ENCODE measurements at places on chromosomes 12 and 14.

DNA sequence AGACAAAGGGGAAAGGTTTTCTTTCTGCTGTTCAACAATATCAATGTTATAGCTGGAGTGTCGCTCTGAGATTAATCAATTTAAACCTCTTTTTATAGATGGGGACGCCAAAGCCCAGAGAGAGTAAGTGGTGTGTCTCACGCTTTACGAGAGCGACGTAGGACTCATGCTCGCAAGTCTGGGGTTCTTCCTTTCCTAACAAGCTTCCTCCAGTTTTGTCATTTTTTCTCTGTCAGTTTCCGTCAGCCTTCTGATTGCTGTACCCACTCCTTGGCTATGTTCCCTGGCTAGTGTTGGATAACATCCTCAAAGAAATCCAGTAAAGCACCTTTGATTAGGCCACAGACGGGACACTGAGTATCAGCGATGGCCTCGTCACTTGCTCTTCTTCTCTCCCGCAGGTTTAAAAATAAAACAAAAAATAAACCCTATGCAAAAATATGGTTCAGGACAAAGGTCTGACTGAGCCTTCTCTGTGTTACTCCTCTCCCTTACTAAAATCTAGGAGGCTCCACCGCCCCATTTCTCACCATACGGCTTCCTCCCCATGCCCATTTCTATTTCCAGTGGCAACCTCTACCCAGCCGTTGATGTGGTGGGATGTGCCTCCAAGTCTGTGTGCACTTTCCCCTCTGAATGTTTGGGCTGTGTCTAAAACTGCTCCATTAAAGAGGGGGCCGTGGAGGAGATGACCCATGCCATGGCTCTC is 172.7 kb upstream of the PARP11 start:
- DNase-seq = no peak

DNA sequence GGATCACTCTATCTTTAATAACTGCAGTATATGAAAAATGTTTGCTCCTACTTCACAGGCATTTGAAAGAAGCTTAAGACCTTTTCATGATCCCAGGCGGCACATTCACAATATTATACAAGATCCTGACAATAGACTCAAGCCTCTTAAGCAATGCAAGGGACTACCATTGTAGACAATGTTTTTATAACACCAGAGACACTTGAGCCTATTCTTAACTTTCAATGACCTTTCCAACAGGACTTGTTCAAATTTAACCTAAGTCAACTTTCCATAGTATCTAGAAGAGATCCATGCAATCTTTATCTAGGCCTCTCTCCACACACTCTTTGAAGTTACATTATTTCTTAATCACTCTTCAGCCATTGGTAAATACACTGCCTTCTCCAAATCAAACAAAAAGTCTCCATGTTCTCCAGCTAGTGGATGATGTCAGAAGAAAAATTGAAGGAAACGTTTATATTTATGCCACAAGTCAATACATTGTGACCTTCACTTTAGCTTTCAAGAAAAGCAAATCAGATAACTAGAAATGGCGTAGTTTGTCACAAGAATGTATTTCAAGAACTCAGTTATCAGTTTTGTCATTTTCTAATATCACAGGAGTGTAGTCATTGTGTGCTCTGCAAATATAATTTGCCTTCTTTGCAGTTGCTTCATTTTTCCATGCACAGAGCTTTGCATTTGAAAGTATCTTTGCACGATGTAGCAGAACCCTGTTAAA is 41.2 kb downstream of the PHLDA1 start:
- no peak for DNase-seq

GRCh38 chr12:62915204-62915529 is 19.8 kb downstream of the PPM1H start:
- DNase-seq = no peak

DNA sequence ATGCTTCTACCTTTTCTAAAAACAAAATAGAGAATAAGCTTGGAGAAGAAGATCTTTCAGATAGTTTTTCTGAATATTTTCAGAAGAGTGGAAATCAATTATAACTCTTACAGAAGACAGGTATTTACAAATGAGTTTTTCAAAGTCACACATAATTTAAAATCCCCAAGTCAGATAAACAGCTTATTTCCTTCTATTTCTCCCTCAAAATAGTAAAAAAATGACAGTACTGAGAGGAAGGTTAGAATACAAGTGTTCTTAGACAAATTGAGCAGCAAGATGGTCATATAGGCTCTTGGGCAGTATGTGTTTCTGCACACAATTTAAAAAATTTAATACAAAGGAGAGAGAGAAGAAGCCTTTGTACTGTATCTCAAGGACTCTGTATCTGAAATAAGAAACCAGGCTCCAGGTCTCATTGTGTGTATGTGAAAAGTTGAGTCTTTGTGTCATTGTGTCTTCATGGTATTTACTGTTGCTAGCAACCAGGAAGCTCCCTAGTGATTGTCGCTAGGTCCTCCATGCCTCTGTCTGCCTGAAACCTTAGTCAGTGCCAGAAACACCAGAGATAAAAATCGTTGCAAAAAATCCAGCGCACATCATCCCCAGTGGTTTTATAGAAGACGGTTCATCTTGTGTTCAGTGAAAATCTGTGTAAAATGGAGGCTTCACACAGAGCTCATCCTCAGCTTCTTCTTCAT is 12.9 kb upstream of the TUBA1A start:
- DNase-seq = no peak

GRCh38 chr14:26938054-26938453 is 340.2 kb upstream of the NOVA1 start:
- DNase-seq = no peak

DNA sequence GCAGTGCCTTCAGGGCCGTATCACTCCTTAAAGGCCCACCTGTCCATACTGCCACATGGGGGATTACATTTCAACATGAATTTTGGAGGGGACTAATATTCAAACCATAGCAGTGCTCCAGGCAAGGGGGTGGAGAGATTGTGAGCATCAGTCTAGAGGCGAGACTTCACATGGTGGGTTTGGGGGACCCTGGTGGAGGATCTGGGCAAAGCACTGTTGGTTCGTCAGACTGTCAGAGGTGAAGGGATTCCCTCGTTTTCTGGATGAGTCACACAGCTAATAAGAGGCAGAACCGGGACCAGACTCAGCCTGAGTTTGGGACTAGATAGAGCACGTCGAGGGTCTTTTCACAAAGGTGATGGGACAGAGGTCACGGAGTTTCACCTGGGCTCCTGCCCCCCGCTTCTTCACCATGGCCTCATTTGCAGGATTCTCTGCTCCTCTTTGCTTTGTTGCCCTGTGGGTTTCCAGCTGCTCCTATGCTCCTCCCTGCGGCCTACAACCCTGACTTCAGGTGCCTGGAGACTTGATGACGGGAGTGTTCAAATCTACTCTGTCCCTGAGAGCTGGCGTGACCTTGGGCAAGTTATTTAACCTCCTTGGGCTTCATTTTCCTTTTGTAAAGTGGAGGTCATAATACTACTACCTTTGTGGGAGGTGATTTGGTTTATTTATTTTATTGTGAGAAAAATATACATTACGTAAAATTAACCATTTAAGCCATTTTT is 41.5 kb downstream of the TEAD4 start:
- no peak for DNase-seq

DNA sequence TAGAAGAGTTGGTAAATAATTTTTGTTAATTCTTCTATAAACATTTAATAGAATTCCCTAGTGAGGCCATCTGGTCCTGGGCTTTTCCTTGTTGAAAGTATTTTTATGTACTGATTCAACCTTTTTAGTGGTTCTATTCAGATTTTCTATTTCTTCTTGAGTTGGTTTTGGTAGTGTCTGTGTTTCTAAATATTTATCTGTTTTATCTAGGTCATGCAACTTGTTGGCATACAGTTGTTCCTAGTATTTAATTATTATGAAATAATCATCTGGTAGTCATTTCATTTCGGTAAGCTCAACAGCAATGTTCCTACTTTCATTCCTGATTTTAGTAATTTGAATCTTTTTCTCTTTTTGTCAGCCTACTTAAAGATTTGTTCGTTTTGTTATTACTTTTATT is 234.1 kb upstream of the GARIN2 start:
- no peak for DNase-seq

DNA sequence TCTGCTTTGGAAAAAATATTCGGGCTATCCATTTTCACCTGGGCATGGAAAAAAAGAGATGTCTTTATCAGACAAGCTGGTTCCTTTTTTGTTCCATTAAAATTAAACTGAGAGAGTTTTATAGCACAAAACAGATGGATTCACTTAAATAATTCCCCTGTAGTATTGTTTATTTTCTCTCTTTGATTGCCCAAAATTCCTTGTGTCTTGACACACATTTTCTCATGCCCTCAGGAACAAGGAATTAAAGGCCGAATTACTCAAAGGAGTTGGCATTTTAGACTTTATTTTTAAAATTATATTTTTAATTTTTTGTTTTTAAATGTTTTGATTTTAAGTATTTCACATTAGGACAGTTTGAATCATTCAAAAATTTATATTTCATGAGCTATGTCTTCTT is 69.6 kb upstream of the SLCO1C1 start:
- no peak for DNase-seq

DNA sequence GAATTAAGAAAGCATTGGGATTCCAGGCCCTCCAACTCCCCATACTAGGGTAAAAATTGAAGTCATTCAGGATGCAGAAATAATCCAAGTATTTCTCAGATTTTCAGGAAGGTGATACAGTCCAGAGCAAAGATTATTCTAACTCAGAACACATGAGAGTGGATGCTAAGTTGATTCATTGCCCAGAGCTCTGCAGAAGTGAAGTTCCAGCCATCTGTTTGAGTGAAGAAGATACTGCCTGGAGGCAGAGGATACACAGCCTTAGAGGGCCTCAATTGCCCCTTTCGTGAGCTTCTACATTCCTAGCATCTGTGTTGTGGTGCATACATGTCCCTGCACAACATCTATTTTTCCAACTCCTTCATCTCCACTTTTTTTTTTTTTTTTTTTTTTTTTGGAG is 36.9 kb upstream of the SMUG1 start:
- no peak for DNase-seq

GRCh38 chr12:132787877-132788276 is 26.2 kb upstream of the ANKLE2 start:
- no peak for DNase-seq

DNA sequence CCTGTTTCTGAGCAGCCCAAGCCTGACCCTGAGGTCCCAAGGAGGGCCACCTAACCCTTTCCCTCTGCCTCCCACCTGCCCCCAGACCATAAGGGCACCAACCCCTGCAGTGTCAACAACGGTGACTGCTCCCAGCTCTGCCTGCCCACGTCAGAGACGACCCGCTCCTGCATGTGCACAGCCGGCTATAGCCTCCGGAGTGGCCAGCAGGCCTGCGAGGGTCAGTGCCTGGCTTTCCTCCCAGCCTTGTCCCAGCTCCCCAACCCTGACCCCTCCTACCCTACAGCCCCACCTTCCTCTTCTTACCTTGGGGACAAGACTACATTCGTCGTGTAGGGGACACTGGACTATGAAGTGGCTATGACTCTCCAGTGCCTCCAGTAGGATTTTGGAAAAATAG is 33.7 kb upstream of the LRP1-AS start:
- no peak for DNase-seq

DNA sequence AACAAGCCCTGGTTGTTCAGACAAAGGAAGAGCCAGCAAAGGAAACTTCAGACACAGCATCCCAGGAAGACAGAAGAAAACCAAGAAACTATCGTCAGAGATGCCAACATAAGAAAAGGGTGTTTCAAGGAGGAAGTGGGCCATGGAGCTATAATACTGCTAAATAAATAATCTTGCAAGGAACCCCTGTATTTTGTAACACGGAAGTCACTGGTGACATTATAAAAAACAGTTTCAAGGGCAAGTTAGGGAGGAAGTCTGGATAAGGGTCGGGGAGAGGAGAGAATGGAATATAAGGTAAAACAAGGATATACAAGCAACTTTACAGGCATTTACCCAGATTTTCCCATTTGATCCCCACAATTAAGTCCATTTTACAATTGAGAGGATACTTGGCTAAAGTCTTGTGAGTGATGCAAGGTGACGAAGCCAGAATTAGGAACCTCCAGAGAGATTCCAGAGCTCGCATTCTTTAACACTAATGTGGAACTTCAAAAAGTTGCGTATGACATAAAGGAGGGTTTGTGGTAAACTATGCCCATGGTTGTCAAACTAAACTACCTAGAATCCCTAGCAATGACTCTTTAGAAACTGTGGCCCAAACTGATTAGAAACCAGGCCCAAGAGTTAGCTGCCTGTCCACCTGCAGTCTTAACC is 46.4 kb downstream of the PPM1H start:
- no peak for DNase-seq

DNA sequence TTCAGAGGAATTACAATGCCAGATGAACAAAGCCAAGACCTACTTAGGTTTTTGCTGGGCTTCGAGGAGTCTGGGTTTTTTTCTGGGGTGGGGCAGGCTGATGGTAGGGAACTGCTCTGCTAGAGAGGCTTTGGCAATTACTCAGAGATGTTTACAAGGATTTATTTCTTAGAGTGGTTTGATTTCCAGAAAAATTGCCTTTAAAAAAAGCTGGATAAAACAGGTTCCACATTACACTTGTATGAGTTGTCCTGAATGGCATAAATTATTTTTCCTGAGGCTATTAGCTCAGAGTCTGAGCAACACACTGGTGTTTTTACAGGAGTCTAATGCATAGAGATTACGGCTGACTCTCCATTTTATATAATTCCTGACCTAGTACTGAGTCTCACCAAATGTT is 118.5 kb upstream of the FRMD6 start:
- DNase-seq = no peak

DNA sequence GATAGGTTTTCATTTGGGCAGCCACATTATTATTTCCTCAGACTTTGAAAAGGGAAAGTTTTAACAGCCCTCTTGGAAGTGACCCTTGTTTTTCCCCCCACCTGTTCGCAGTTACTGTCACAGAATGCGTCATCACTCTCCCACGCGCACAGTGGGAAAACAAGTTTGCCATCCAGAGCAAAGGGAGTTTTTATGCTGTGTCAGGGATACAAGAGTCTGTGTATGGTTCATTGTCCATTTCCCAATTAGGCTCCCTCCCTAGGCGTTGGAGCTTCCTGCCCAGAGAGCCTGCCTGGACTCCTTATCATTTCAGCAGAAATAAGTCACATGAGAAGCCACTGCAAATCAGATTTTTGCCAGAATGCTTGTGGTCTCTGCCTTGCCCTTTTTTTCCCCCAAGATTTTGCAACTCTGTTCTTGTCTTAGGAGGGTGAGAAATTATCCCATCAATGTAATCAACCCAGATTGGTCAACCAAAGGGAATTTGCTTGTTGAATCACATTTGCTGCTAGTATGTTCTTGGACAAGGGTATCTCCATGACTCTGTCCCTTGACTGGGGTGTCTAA is 104.1 kb downstream of the IGF1 start:
- no peak for DNase-seq

- no peak for DNase-seq
Measured at GRCh38 chr12:92706594-92706993, 3.8 kb downstream of the PLEKHG7 start.
